ENCODE measurements at places on chromosomes 4 and X.

- DNase-seq: no peak
Measured at GRCh38 chr4:10688022-10688421, 3.5 kb upstream of the CLNK start.

DNA sequence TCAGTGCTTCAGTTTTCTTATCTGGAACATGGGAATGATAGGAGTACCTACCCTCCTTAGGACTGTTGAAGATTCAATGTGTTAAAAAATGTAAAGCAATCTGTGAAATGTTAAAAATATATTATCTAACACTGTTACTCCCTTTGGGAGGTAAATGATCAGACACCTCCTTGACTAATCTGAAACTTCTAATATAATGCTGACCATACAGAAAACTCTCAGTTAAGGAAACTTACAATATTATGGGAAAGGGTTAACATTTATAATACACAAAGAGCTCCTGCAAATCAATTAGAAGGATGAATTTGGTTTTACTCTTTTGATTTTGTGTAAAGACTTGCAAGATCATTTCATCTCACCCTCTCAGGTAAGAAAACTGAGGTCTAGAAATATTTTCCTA lies 1.6 kb upstream of the PFKFB1 start:
- no peak for DNase-seq

DNA sequence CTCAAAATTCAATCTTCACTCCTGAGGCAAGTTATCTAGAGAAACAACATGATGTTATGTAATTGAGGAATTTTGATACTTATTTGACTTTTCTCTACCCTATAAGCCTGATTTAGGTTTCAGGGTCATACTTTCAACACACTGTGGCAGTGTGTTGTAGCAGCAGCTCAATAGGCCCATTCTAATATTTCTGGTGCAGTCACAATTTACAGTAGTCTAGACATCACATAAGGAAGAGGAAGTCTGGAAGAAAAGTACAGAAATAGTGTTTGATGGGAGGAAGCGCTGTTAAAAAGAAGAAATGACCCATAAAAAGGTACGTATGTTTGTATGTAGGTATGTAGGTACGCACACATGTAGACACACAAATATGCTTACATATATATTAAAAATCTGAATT lies 194.3 kb downstream of the ARHGAP24 start:
- DNase-seq: no peak

DNA sequence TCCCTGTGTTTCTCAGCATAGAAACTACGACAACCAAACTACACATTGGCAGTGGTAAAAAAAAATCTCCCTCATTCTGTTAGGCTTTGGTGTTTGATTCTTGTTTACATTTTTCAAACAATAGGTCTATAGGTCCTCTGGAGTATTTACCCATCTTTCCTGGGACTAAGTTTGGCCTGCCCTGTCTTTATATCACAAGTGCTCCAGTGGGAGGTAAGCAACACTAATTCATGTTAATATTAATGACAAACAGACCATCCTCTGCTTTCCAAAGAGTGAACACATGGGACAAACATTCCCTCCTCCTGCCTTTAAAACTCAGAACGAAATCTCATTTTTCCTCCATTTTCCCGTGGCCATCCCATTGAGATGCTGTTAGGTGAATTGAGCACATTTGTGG lies 514.1 kb upstream of the INTU start:
- no peak for DNase-seq

- no peak for DNase-seq
Measured at GRCh38 chrX:93461060-93461459, 212.3 kb downstream of the NAP1L3 start.

- DNase-seq: no peak
Measured at GRCh38 chrX:6004529-6004928, 224.1 kb downstream of the NLGN4X start.

DNA sequence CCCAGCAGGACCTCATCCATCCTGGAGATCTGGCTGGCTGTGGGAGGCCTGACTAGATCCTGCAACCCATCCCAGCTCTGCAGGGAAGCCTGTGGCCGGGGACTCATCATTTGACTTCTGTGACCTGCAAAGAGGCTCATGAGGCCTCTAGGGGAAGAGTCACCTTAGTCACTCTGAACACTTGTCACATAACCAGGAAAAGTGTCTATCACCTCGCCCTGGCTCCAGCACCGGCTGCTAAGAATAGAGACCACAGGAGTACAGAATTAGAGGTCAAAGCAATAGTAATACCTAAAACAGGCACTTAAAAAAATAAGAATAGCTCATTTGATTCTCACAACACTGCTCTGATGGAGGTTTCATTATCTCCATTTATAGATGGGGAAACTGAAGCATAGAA lies 3.8 kb upstream of the NSG1 start:
- no peak for DNase-seq

DNA sequence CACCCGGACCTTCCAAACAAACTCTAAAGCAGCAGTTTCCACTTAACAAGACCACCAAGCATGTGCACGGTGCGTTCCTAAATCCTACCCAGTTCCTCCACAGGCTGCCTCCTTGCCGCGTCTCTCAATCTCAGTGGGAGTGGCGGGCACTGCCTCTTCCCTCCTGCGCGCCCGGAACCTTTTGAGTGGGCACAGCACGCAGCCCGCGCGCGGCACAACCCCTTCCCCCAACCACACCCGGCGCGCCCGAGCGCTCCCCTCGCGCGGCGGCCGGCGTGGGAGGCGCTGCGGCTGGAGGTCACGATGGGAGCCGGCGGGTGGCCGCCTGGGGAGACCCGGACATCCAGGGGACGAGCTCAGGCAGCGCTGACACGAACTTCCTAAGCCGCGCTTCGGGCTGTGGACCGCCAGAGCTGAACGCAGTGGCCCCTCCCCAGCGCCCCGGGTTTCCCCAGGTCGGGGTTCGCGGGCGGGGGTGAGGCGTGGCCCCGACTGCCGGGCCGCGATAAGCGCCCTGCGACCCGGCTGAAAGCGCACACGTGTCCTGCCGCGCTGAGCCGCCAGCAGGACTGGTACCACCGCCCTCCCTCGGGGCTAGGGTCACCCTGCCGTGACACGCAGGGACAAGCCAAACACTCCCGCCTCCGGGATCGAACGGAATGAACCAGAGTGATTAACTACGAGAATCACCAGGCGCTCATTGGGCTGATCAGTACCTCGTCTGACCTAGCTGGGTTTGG lies at the start of gene ABCG2:
TSS of gene ABCG2 (minus strand) at position 151 of the 740 bp plus-strand sequence. CDS start 18,644 bp downstream, outside the sequence.
- peak; percentile 56 for DNase-seq

GRCh38 chr4:114081783-114082182 lies 102.3 kb upstream of the ARSJ start:
- no peak for DNase-seq

GRCh38 chr4:152578670-152579069 lies 42.8 kb upstream of the FBXW7 start:
- no peak for DNase-seq

DNA sequence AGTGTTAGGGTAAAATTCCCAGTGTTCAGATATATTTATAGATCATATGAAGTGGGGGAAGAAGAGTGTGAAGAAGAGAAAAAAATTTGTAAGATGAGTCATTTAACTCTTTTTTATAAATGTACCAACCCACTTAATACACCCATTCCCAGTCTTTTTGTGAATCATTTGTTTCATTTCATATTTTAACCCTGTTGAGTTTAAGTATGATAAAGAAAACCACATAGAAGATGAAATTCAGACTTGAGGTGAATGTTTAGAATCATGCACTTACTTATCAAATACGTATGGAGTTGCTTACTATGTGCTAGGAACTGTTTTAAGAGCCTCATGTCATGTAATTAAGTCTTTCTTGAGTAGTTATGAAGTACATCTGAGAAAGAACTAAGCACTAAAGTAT lies 56.6 kb upstream of the DAPP1 start:
- no peak for DNase-seq

Measured in T-helper 2 cell treated with Interferon-gamma antibody and Interleukin-4, amounts not matched to agents 5 μg/mL and 100 μg/mL, for 36 hours (primary cell).